ENCODE measurements at places on chromosomes 6 and 20.

DNA sequence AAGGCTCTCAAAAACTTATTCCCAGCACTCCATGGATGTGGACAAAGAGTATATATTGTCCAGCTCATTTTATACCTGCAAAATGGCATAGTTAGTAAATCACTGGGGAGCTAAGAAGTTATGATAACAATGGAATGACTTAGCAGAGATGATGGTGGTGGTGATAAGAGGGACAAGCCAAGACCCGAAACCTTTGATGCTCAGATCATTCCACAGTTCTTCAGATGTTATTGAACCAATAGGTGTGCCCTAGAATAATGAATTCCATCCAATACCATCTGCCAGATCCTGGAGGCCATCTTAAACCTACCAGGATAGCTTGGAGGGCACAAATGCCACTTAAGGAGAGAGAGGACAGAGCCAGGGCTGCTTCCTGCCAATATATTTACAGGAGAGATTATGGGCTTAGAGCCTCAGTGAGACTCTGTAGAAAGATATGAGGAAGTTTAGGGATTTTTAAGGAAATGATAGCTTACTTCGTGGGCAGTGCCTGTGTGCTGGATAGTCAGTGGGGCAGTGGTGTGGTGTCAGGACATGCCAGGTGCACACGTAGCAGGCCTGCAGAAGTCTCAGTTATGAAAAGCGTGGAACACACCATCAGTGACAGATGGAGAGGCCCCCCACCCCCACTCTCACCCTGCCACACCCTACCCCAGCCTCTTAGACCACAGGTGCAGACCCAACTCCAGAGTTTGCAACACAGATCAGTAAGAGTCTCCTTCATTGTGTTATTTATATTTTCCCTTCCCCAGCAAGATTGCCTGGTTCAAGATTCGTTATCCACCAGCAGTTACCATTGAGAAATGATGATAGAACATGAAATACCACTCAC is 209.7 kb upstream of the SUPT3H start:
- DNase-seq, result no peak

DNA sequence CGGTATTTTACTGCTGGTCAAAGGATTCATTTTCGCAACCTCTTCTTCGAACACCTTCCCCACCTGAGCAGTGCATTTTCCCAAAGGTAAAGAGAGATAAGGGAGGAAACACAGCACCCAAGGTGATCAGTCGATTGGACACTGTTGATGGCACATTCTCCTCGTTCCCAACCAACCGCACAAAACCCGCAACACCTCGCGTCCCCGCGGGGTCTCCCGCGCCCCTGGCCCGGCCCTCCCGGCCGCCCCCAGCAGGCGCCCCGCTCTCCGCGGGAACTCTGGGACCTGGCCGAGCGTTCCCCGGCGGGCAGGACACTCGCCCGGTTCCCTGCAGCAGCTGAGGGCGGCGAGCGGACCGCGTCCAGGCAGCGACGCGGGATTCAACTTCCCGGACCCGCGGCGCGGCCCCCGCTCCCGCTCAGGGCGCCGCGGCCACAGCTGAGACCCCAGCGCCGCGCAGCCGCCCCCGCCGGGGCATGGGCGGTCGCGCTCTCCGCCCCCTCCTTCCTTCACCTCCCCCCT is 506 bp downstream of the RGS17 start:
- no peak for DNase-seq

GRCh38 chr6:8707956-8708772 is 272.8 kb upstream of the SLC35B3 start:
- DNase-seq, result no peak

GRCh38 chr20:63694584-63695423 is 1.6 kb upstream of the TNFRSF6B start:
- no peak for DNase-seq

DNA sequence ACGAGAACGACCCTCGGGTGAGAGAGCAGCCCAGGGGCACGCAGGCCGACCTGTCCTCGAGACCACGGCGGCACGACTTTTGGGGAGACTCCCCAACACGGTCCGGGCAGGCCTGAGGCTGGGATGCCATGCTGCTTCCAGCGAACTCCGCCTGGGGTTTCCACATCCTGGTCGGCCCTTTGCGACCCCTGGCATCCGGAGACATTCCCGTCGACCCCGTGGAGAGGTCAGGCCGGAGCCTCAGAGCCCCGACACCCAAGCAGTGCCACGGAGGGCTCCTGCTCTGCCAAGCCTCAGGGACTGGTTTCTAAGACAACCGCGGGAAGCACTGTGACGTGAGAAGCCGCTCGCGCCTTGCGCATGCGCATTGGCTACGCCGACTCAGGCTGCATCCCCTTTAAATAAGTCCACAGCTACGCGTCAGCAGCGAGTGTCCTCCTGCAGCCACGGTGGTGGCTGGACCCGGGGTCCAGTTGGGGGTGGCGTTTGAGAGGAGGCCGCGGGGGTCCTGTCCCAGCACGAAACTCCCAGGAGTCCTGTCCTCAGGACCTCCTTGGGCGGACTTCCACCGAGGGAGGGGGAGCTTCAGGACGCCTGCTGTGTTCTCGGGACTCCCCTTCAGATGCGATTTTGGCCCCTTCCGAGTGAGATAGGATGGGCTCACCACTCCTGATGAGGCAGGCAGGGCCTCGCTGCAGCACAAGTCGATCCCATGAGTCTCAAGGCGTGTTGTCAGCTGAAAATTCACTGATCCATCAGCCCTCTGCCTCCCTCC is 1089.3 kb upstream of the DEFB115 start:
- DNase-seq, result no peak

- DNase-seq, result no peak
These were observed 3.3 kb upstream of the HLA-DMA start for GRCh38 chr6:32956176-32956575.

DNA sequence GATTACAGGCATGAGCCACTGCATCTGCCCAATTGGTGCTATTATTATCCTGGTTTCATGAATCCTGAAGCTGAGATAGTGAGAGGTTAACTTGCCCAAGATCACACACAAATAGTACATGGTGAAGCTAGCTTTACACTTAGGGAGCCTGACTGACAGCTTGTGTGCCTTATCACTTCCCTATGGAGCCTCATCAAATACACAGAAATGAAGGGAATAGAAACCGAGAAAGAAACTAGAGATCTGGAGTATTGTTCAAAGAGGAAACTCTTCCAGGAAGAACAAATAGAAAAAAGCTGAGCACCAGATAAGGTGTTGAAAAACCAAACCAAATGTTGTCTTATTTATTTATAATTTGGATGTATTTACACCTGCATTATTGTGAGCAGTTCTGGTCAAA is 155.0 kb upstream of the CITED2 start:
- no peak for DNase-seq

DNA sequence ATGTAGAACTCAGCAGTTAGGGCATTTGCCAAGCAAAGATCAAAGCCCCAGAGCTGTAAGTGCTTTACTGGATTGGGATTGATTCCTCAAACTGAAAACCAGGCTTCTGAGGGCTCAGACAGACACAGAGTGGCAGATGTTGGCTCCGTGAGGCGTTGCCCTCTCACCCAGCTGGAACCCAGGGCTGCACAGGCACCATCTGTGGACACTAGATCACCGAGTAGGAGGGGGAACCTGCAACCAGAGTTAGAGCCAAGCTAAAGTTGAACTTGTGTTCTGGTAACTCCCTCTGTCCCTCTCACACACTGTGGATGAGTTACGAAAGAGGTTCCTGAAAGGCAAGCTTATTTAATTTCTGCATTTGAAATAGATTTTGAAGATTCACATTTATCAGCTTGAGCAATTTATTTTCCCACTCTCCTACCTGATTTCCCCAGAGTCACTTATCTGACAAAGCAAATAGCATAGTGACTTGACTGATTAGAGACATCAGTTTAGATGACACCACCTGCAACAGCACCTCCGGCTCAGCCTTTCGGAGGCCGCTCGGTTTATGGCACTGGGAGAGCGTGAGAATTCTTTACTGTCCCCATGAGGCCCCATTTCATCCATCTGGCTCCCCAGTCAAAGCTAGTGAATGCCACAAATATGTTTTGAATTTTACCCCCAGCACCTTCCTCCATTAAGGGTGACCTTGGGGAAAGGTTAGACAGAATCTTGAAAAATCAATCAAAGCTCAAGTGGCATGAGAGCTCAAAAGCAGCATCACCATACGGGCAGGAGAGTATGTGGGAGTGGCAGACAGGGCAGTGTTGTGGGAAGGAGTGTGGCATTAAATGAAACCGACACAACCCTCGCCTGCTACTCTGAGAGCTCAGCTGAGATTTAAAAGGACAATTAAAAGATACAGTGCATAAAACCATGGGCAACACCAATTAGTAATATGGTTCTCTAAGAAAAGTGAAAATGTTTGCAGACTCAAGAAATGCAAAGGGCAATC is 48.5 kb downstream of the RPF2 start:
- DNase-seq, result no peak

DNA sequence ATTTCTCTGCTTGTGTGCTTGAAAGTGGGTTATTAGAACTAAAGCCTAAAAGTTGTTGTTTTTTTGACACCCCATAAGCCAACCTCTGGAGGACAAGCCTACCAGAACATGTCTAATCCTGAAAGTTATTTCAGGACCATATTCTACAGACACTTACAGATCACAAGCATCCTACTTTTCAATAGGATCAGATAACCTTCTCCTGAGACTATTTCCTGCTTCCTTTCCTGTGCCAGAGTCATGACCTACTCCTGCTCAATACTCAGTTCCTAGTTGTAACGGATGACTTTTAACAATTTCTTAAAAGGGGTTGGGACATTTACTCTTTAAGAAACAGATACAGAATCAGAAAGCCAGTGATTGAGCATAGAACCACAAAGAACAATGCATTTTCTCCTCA is 5.3 kb upstream of the FILIP1 start:
- DNase-seq, result no peak

DNA sequence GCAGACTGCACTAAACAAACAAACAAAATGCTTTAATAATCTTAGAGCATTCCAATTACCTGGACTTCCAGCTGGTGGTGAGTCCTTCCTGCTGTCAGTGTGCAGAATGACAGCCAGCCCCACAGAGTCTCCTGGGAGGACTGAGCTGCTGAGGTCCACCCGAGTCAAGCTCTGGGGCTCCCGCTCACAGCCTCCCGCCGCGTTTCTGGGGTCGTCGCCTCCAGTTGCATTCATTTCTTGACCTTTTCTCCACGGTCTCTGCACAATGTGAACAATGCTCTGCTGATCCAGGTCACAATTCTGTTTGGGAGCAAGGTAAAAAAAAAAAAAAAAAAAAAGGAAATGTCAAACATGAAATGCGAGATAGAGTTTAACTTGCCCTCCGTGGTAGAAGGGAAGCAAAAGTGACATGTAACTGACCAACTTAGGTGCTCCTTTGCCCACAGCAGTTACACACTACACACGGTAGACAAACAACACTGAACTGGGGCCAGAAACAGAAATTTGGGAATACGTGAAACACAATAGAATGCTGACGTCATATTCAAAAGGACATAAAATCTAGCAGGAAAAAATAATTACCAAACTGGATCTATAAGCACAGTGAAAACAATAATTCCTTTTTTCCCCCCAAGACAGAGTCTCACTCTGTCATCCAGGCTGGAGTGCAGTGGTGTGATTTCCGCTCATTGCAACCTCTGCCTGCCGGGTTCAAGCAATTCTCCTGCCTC is 464.9 kb downstream of the PRKN start:
- no peak for DNase-seq

- DNase-seq, result no peak
These were observed 16.4 kb downstream of the SOX4 start for GRCh38 chr6:21609881-21610329.

GRCh38 chr20:45346291-45346718 is 1.9 kb downstream of the SDC4 start:
- no peak for DNase-seq

- DNase-seq, result no peak
These were observed 5.1 kb upstream of the RBCK1 start for GRCh38 chr20:402898-403581.

DNA sequence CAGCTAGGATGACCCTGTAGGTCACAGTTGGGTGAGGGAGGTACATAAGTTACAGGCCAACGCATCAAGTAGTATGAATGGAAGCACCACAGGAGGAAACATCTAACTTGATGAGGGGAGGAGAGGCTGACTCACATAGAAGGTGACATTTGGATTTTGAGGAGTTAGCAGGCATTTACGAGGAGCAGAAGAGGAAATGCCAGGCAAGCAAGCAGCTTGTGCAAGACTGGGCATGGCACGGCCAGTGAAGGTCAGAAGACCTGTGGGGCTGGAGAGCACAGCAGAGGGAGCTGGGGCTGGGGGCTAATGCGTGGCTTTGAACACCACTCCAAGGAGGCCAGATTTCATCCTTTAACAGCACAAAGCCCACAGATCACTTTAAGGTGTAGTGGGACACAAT is 37.8 kb downstream of the MUC22 start:
- no peak for DNase-seq

DNA sequence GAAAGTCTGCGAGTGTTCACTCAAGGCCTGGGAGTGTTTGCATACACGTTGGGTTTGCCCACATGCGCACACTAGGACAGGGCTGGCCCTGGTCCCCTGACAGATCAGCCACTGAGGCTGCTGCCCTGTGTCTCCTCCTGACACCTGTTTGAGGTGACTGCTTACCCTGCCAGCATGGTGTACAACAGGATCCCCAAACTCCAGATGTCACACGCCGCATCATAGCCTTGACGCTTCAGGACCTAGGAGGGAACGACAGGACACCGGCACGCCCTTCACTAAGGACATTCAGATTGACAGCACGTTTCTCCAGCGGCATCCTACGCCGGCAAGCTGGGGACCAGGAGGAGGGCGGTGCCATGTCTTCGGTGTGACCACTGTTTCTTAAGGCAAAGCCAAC is 37.0 kb upstream of the MPC1 start:
- no peak for DNase-seq

DNA sequence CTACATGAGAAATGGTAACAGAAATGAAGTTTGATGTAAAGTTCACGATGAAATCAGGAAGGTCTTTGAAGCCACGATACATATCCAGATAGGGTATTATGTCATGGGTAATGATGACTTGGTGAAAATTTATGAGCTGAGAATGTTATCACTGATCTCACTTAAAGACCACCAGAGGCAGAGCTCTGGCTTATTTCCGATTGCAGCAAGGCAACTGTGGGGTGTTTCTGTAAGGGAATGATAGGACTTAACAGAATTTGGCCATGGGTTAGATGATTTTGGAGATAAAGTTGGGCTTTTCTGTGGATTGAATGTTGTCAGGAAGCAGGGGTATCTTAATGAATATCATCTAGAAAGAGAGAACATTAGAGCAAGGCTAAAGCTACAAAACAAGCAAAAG is 508.4 kb downstream of the HDGFL1 start:
- DNase-seq, result no peak

DNA sequence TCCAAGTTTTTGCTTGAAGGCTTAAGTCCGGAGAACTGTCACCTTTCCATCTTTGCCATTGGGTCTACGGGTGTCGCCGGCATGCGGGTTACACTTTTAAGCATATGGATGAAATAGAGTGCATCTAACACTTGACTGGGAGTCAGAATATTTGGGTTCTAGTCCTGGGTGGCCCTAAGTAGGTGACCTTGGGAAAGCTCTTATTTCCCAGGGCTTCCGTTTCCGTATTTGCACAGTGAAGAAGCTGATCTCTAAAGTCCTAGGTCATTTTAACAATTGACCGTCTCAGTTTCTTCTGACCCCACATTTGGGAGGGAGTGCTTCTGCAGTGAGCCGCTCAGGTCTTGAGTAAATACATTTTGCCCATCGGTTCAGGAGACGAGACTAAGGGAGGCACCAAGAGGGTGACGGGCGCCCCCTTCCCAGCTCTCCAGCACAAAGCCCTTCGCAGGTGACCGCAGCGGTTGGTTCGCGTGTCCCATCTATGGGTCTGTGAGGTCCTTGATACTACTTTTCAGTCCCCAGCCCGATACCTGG is 651 bp upstream of the BLTP3A start:
- DNase-seq, result no peak
